Cardiac septum (tissue), 1 donor: ENCODE measurements at places on chromosomes 5 and 9. TPM values are rescaled to one million over a fixed set of nuclear protein-coding genes. Genes with fewer than 3 reads are reported as not detected.

PALM2AKAP2 gene
- 165 TPM for total RNA-seq

- DNase-seq: no peak
Observed at GRCh38 chr5:159907689-159908590, 8.3 kb upstream of the ADRA1B start.

DNA sequence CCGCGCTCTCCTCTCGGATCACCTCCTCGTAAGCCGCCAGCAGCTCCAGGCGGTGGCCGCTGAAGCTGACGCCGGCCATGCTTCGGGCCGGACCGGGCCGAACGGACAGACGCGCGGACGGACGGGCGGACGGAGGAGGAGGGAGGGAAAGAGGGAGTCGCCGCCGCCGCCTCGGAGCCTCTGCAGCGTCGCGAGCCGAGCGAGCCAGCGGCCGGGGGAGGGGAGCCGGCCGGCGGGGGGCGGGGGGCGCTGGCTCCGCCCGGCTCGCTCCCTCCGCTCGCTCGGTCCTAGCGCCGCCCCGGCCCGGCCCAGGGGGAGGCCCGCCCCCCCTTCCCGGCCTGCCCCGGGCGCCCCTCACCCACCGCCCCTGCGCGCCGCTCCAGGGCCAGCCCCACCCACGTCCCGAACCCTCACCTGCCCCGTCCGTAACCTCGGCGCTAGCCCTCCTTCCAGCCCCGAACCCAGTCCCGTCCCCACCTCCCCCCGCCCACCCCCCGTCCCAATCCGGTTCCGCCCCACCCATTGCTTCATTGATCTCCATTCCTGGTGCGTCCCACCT is at the start of gene DBN1:
DBN1 (minus strand) TSS at position 192 of the 559 bp plus-strand sequence; CDS start at position 79, 113 bp downstream.
- DNase-seq: no peak

GRCh38 chr9:14325147-14325546 is 11.2 kb upstream of the NFIB start:
- DNase-seq: no peak

DNA sequence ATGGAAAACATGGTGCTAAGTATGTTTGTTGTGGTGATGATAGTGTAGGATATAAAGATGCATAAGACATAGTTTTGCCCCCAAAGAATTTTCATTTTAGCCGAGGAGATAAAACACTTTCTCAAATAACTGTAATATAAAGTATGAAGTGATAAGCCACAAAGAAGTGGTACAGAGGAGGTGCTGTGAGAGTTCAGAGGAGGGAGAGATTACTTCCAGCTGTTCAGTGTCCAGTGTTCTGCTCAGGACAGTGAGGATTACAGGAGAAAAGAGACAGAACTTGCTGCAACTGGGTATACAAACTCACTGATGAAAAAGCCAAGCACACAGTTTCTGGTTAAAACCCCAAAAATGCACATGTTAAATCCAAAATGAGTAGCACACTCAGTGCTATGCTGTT is 309.3 kb downstream of the KIAA0825 start:
- DNase-seq: no peak

DNA sequence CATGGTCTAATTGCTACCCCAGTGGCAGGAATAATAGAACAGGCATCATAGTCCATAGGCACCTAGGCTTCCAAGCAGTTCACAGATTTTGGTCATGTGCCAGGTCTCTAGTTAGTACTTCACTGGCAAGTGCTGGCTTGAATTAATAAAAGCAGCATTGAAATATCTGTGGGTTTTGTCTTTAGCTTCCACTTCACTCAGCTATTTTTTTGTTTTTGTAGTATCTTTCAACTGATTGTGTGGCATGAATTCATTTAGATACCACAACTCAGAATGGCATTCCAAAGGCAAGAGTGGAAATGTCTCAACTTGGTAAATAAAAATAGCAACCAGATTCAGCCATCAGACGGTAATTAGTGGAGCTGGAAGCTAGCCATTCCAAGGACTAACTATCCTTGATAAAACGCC is 27.9 kb upstream of the ITGA2 start:
- DNase-seq: no peak

DNA sequence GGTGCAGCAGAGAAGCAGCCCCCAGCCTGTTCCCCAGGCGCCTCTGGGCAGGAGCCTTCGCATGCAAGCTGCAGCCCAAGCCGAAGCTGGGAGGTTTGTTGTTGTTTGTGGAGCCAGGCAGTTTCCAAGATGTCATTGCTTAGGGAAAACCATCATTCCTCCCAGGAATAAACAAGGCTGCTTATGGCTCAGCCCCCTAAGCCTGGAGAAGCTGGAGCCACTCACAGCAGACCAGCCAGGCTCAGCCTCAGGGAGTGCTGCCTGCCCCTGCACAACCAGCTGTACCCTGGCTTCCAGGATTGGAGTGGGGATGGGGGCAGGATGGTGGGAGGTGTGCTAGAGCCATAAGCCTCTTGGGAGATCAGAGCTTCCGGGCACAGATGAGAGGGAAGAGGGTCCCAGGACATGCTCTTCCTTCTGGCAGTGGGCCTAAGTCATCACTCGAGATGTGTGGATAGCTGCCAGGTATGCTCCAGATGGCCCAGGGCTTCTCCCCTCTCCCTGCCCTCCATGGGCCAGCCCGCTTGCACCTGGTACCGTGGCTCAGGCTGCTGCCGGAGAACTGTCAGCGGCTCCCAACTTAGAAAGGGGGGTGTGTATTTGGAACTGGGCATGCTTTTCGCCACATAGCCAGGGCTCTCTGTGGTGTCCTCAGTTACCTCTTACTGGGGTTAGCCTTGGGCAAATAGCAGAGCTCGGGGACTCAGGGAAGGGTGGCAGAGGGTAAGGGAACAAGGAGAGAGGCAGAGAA is 105.2 kb downstream of the RGS3 start:
- DNase-seq: peak; percentile 71

DIAPH1 gene
- 77.7 TPM for total RNA-seq

DNA sequence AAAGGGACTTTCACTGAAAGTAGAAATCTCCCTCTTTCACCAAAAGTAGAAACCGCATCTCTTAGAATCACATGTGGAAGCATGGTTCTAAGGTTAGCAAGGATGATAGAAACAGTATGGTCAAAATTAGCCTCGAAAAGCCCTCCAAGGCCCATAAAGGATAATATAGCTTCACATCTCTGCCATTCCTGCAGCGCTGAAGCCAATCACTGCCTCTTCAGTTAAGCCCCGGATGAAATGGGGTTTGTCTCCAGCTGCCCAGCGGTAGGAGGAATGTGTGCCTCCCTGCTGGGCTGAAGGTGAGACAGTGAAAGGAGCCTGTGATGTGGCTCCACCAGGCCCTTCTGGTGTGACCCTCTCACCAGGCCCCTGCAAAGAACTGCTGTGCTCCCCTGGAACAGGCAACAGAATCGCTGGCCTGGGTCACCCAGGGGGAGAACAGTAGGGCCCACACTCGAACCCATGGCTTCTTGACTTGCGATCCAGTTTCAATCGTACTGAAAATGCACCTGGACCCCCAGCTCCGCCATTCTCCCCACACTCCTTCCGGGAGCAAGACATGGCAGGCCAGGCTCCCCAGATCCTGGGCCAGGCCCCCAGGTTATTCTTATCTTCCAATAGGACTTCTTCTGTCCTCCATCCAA is 47.2 kb downstream of the CAMK2A start:
- DNase-seq: no peak

CD180 gene
- 0.48 TPM for total RNA-seq

GRCh38 chr5:139183502-139183901 is 14.7 kb downstream of the SIL1 start:
- DNase-seq: no peak
